ENCODE measurements at places on chromosomes 5 and 9.

DNA sequence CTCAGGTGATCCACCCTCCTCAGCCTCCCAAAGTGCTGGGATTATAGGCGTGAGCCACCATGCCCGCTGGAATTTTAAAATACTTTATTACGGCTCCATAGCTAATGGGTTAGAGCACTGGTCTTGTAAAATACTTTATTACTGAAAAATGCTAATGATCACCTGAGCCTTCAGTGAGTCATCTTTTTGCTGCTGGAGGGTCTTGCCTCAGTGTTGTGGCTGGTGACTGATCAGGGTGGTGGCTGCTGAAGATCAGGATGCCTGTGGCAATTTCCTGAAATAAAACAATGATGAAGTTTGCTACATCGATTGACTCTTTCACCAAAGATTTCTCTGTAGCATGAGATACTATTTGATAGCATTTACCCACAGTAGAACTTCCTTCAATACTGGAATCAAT lies 26.0 kb upstream of the GNE start:
- DNase-seq, result no peak

DNA sequence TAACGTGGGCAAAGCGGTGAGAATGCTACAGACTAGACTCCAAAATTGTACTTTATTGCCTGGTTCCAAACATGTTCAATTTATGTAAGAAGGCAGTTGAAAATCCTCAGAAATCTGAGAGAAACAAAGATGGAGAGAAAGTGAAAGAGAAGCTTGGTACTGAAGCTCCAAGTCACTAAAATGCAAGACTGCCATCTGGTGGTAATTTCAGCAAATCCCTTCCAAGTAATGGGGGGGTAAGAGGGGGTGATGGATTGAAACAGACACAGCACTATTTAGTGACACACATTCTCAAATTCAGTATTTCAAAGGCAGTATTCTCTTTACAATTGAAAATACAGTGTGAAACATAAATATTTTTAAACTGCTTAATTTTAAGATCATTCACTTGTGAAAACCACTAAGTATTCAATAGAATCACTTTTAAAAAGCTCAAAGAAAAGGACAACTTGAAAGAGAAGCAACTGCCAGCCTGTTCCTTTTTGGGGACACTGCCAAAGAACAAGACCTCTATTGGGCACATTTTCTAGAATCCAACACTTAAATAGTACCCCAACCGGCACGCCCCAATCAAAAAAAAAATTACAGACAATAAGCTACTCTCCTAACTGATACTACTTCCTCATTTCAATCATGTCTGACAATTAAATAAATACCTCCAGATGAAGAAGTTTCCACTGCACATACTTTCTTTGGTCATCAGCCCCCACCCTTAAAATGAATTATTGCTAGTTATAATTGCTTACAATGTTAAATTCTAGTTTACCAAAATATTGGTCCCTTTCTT lies 131.5 kb downstream of the AGTPBP1 start:
- DNase-seq, result peak; percentile 22

GRCh38 chr5:153746440-153746839 lies 256.0 kb downstream of the GRIA1 start:
- peak; percentile 29 for DNase-seq

DNA sequence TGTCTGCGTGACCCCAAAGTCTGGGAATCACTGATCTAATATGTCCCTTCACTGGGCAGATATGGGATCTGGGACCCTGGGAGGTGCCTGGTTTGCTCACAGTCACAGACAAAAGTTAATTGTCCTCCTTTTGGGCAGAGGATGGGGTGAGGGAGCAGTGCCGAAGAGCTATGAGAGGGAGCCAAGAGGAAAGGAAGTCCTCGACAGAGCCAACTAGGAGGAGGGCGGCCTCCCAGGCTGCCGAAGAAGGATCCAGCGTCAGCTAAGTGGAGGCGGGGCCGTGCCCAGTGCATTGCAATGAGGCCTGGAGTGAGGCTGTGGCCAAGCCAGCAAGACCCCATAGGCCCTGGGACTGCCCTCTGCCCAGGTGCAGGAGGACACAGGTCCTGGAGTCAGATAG lies 11.4 kb downstream of the AIF1L start:
- no peak for DNase-seq

- DNase-seq, result no peak
Measured at GRCh38 chr5:56605231-56605630, 210.1 kb upstream of the MAP3K1 start.

- DNase-seq, result peak; percentile 49
Measured at GRCh38 chr5:140111011-140111858, 2.7 kb upstream of the PURA start.

GRCh38 chr5:83340511-83340918 lies 131.0 kb upstream of the VCAN start:
- no peak for DNase-seq

GRCh38 chr9:106420511-106420944 lies 442.4 kb upstream of the ZNF462 start:
- no peak for DNase-seq

DNA sequence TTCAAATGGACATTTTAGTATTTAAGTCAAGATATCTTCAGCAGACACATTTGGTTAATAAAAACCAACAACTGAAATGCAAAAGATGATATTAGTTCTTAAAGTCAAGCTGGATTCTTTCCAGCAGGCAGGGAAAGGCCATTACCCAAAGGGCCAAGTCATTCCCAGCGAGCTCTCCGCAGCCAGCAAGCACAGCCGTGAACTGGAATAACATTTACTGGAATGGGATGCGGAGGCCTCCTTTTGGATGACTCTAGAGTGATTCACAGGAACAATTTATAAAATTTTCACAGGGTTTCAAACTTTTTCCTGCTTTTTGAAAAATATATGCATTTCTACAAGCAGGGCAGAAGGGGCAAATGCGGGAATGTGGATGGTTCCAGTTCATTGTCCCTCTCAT lies 76.6 kb upstream of the DAB2 start:
- no peak for DNase-seq

- DNase-seq, result no peak
Measured at GRCh38 chr9:104817437-104817836, 53.5 kb downstream of the NIPSNAP3B start.

DNA sequence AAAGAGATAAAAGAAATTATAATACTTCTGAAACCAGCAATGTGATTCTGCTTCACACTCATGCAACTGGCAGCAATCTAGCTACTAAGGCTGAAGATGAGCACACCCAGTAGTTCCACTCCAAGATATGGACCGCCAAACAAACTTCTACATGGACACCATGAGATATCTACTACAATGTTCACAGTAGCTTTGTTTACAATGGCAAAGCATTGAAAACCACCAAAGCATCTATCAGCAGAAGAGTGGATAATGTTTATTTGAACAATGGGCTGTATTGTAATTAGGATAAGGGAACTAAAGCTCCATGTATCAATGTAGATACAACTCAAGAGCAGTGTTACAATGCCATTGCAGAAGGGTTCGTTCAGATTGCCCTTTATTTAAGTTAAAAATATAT lies 91.2 kb upstream of the ERBIN start:
- DNase-seq, result no peak

GRCh38 chr9:89312222-89312571 lies 1.2 kb downstream of the CKS2 start:
- no peak for DNase-seq

DNA sequence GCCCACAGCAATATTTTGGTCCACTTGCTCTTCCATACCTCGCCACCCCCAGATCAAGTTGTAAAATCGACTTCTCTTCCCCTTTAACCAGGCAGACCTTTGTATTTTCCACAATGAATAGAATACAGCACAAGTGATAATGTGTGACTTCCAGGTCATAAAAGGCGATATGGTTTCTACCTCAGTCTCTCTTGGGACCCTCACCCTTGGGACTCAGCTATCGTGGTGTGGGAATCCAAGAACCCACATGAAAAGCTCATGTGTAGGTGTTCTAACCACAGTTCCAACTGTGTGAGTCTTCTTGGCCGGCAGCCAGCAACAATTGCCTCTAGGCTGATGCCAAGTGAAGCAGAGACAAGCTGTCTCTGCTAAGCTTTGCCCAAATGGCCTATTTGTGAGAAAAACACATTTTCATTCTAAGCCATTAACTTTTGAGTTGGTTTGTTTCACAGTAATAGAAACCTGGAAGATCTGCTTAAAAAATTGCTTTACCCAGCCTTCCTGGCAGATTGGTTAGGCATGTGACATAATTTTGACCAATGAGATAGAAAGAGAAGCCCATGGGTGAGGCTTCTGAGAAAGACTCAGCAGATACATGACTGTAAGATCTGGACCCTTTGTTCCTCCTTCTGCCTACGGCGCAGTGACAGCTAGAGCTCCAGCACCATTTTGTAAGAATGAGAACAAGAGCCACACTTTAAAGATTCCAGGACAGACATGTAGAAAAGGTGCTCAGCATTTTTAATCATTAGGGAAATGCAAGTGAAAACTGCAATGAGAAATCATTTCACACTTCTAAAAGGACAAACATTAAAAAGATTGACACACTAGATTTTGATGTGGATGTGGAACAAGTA lies 18.3 kb upstream of the MLLT3 start:
- DNase-seq, result no peak

DNA sequence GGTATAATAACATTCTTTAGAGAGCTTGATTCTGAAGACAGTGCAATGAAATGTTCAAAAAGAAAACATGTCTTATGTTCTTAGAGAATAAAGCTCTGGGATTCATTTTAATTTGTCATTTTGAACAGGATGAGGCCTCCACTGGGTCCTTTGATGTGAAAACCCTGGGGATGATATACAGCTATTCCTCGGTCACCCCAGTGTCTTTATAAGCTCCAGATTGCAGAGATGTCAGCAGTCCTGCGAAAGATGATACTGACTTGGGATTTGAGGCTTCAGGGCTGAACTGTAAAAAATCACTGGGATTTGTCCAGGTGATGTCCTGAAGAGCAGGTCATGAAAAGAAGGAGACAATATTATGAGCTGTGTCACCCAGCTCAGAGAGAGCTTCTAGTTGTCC lies 529.7 kb upstream of the ZNF608 start:
- peak; percentile 59 for DNase-seq

DNA sequence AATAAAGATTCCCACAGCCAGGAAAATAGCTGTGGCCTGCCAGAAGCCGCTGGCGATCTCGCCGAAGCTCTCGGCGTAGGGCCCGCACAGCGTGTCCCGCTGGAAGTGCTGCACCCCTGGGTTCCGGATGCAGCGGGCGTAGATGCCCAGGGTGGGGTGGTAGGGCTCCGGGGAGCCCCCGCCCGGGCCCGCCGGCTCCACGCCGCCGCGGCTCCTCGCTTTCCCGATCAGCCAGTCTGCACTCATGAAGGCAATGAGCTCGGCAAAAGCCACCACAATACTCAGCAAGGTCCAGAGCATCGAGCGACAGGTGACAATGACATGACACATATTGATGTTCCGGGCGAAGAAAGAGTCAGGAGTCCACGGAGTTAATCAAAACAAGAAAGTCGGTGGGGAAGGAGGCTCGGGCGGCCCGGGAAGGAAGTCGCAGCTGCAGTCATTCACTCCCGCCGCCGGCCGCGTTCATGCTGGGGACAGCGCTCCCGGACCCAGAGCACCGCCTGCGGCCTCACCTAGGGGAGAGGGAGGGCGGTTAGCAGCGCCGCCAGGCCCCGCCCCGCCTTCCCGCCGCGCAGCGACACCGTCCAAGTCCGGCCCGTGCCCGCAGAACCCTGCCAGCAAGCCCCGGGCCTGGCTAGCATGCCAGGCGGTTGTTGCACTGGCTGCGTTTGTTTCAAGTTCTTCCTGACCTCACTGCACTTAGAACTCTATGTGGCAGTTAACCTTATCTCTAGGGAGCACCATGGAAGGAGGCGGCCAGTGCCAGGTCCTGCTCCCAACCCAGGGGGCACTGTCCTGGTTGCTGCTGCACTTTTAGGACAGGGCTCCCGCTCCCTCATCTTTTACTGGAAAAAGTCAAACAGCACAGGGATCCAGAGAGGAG lies 138.4 kb downstream of the LHFPL2 start:
- DNase-seq, result no peak

- DNase-seq, result no peak
Measured at GRCh38 chr9:14362175-14362574, 48.2 kb upstream of the NFIB start.

- DNase-seq, result no peak
Measured at GRCh38 chr9:14497476-14497875, 183.5 kb upstream of the NFIB start.

DNA sequence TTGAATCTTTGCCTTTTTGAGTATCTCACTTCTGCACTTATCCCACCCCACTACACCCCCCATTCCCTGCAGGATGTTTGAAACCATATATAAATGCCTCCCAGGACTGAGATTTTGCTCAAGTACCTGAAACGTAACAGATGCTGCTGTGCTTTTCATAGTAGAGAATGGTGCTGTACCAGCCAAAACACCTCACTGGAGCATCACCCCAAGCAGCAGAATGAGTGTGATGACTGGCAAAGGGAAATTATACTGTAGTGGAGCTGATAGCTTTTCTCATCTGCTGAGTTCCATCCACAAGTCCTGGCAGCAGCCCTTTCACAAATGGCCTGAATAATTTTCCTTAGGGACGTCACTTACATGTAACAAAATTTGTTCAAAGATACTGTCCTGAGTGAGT lies 246.1 kb downstream of the KDM4C start:
- DNase-seq, result no peak

DNA sequence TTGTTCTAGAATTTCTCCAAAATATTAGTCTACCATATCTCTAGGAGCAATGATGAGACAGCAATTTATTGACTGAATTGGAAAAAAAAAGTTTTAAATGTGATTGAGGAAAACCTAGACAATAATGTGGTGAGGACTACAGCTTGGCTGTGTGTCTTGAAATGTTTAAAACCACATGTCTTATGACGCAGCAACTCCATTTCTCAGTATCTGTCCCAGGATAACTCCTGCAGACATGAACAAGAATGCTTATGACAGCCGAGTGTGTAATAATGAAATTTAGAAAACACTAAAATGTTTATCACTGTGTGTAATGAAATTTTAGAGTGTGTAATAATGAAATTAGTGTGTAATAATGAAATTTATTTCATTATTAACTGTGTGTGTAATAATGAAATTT lies 254.1 kb upstream of the DAPK1 start:
- DNase-seq, result no peak

- no peak for DNase-seq
Measured at GRCh38 chr5:1470762-1471211, 25.5 kb upstream of the SLC6A3 start.

DNA sequence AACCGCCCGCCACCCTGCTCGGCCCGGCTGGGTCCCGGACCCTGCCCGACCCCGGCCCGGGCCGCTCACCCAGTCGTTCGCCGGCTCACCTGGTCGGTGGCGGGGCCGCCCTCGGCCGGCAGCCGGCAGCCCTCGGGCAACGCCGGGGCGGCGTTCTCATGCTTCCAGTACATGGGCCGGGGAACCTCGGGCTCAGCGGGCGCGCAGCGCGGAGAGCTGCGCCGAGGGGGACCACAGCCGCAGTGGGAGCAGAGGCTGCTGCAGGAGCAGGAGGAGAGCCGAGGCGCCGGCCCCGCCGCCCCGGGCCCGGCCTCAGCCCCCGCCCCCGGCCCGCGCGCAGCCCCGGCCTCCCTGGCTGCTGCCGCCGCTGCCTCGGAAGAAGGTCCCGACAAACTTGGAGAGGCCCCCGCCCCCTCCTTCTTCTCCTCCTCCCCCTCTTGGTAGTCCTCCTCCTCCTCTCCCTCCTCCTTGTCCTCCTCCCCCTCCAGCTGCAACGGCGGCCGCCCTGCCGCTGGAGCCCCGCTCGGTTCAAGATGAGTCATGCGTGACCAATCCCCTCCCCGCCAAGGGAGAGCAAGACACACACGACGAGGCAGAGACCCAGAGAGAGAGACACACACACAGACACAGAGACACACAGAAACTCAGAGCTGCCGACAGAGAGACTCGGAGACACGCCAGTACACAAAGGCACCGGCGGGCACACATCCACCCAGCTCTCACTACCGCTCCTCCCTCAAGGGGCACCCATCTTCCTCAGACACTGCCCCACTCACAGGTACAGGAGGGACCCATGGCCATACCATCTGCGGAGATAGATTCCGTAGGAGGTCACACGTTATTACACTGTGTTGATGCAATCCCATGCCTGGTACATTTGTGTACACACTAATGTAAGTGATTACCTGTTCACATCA lies at the start of gene LHX6:
TSS of gene LHX6 (minus strand) at position 390 of the 917 bp plus-strand sequence. CDS start at position 173, 217 bp downstream.
- peak; percentile 55 for DNase-seq
